ENCODE measurements at places on chromosomes 1 and 21.

- DNase-seq = no peak
These were observed 38.3 kb upstream of the GBP5 start for GRCh38 chr1:89310976-89311375.

DNA sequence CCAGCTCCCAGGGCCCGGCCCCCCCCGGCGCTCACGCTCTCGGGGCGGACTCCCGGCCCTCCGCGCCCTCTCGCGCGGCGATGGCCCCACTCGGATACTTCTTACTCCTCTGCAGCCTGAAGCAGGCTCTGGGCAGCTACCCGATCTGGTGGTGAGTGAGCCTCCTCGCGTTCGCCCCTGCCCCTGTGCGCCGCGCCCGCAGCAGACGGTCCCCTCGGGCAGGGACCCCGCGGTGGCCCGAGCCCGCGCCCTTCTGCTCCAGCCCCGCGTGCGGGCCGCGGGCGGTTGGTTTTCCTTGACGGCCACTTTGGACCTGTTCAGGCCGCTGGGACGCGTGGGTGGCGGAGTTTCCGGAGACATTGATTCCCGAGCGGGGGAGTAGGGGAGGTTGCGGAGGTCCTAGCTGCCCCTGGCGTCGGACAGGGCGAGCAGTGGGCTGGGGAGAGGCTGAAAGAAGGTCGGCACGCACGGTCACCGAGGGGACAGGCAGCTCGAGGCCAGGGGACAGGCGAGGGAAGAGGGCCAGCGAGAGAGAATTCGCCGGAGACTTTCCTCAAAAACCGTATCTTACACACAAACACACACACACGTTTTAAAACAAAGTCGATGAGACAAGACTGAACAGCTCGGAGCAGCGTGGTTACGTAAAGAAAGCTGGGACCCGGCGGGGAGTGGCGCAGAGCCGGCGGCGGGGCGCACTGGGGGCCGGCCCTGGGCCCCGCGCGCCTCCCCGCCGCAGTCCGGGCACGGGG, 427 bp downstream of the WNT3A start:
- DNase-seq = no peak

- DNase-seq = no peak
These were observed 19.5 kb downstream of the USP25 start for GRCh38 chr21:15749082-15749860.

- DNase-seq = no peak
These were observed 3.0 kb downstream of the IGSF21 start for GRCh38 chr1:18110598-18110939.

DNA sequence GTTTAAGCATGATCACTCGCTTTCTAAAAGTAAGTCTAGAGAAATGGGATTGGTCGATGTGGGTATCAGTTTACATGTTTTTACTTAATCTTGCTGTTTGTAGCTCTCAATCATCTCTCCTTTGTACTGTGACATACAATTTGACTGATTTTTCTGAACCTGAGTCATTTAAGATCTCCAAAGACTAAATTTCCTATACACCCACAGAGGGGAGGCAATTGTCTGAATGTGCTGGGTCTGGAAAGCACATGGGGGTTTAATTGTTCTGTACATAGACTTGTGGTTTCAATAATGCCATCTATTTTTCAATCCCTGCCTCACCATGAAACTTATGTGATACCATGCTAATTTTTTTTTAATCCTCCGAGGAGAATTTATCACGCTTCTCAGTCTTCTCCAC, 65.8 kb downstream of the USP25 start:
- DNase-seq = no peak

DNA sequence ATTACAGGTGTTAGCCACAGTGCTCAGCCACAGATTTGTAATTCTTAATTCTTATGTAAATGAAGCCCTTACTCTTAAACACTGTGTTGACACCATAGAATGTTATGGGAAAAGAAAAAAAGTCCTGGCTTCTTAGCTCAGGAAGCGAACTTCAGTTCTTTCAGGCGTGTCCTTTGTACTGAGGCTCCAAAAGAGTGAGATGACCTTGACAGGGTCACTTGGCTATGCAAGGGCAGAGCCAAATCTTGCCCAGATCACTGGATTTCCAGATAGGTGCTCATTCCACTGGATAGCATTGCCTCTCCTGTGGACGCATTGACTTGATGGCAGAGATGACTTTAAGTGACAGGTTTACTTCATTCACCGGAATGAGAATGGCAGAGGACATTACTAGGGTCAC, 4.8 kb downstream of the NFYC start:
- DNase-seq = no peak

DNA sequence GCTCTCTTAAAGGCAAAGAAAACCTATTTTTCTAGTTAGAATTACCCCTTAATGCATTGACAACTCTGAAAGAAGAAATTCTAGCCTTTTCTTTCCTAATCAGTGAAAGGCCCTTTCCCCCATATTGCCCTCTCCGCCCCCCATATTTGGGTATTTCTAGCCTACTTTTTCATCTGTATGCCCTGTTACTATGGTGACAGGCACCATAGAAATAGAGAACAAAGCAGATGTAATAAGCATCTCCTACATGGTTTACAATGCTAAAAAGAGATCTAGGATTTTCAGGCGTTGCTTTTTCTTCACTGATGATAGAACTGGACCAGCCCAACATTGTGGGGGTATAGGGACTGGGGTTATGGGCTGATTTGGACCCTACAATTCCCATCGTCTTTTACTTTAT, 14.5 kb downstream of the LRRC8B start:
- DNase-seq = no peak

- no peak for DNase-seq
These were observed 372.6 kb upstream of the LRRC7 start for GRCh38 chr1:69195136-69195535.

DNA sequence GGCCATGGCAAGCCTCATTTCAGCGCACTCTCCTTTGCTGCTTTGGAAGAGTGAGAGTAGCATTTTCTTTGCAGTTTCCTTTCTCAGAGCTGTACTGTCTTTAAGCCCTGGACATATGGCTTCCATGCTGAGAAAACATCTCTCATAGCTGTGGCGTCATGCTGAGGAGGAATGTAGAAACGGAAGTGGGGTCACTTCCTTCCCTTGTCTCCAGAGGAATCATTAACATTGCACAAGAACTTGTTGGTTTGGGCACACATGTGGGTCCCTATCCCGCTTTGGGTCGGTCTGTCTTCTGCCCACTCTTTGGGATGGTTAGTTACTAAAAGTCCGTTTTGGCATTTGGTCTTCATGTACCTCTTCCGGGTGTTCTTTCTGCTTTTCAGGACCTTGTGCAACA, 5.6 kb downstream of the MFN2 start:
- no peak for DNase-seq

- DNase-seq = no peak
These were observed 83.0 kb downstream of the GRIK3 start for GRCh38 chr1:36951292-36951750.

Data from COR-L47 (cell line).